Tibial nerve (tissue), 4 donors: ENCODE measurements at places on chromosomes 5 and 9. TPM values are rescaled to one million over a fixed set of nuclear protein-coding genes. Genes with fewer than 3 reads are reported as not detected.

GRCh38 chr9:72911816-72912215 lies 41.0 kb downstream of the ALDH1A1 start:
- no peak overlapping the region for H3K4me3 ChIP-seq
- no peak for DNase-seq
- peak overlapping the region; percentile 60 for H3K27ac ChIP-seq

DNA sequence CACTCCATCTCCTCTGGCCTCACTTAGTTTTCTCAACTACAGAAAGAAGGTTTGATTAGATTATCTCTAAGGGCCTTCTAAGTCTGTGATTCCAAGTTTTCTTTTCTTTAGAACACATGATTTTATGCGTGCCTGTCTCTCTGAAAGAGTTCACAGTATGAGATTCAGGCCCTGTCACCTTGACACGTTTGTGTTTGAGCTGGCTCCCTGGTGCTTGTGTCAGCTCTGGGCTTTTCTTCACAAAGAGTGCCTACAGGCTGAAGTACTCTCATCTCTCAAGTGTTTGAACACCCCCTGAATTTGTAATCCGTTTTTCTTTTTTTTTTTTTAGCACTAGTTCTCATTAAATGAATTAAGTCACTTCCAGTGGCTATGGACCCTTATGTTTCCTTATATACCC lies 306.9 kb upstream of the C9orf72 start:
- no peaks in the 10 kb centered on the region for H3K4me1 ChIP-seq
- DNase-seq, result no peak
- H3K27ac ChIP-seq, result no peak overlapping the region
- H3K4me3 ChIP-seq, result no peak overlapping the region

- H3K4me3 ChIP-seq, result no peak overlapping the region
- no peak overlapping the region for H3K27ac ChIP-seq
- DNase-seq, result no peak
- H3K27me3 ChIP-seq, result no peaks in the 10 kb centered on the region
- no peaks in the 10 kb centered on the region for H3K36me3 ChIP-seq
Measured at GRCh38 chr9:101674165-101674564, 64.3 kb downstream of the GRIN3A start.

DNA sequence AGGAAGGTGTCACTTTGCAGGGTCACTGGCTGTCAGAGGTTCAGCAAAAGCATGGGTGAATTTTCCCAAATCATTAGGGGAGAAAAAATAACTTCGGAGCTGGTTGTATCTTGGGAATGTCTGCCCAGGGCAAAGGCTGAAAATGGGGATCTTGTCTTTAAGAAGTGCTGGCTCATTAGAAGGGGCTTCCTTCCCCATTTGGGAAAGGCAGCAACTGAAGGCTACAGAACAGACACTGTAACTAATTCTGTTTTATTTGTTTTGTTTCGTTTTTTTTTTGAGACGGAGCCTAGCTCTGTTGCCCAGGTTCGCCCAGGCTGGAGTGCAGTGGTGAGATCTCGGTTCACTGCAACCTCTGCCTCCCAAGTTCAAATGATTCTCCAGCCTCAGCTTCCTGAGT lies 70.3 kb upstream of the PCA3 start:
- H3K4me1 ChIP-seq, result peaks cover 6% of the 10 kb centered on the region
- no peak overlapping the region for H3K27ac ChIP-seq
- H3K27me3 ChIP-seq, result no peaks in the 10 kb centered on the region
- no peak for DNase-seq
- no peaks in the 10 kb centered on the region for H3K36me3 ChIP-seq

GRCh38 chr9:99852617-99853016 lies 30.9 kb downstream of the NR4A3 start:
- H3K27ac ChIP-seq, result no peak overlapping the region
- H3K27me3 ChIP-seq, result no peaks in the 10 kb centered on the region
- no peaks in the 10 kb centered on the region for H3K4me1 ChIP-seq
- DNase-seq, result no peak
- H3K4me3 ChIP-seq, result no peak overlapping the region

GRCh38 chr5:88674356-88675167 lies 208.4 kb downstream of the MEF2C start:
- peak overlapping the region; percentile 47 for H3K4me3 ChIP-seq
- no peaks in the 10 kb centered on the region for H3K36me3 ChIP-seq
- H3K27ac ChIP-seq, result peak overlapping the region; percentile 93
- H3K4me1 ChIP-seq, result peaks cover 13% of the 10 kb centered on the region
- no peaks in the 10 kb centered on the region for H3K27me3 ChIP-seq
- DNase-seq, result no peak

GRCh38 chr9:133474215-133474614 lies 4.7 kb downstream of the SLC2A6 start:
- H3K4me1 ChIP-seq, result no peaks in the 10 kb centered on the region
- H3K4me3 ChIP-seq, result no peak overlapping the region
- H3K27me3 ChIP-seq, result no peaks in the 10 kb centered on the region
- H3K27ac ChIP-seq, result no peak overlapping the region
- DNase-seq, result no peak

DNA sequence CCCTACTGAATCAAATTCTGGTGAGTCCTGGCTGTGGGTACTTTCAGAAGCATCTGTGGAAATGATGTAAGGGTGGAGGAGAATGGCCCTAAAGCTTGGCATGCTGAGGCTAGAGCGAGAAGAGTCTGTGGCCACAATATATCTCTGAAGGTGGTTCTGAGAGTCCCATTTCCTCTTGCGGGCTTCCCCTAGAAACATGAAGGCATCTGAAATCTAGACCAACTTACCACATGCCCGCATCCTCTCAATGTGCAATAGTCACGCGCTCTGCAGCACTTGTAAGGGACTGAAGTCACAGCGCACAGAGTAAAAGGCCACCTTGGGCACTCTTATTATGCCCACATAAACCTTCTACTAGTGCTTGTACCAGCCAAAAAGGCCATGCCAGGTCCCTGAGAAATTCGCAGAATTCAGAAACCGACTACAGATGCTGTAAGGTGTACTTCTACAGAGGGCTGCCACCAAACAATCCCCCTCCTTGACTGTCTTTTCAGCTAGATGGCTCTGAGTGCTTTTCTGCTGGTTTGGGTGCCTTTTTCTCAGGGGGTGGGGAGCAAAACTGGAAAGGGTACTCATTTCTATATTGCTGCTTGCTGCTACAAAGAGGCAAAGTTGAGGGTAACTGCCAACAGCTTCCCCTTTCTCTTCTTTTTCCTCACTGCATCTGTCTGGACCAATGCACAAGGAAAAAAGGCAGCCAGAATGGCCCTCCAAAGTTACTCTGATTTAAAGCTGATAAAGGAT lies 107.3 kb downstream of the ZDHHC21 start:
- no peak overlapping the region for H3K27ac ChIP-seq
- no peaks in the 10 kb centered on the region for H3K4me1 ChIP-seq
- DNase-seq, result no peak
- no peaks in the 10 kb centered on the region for H3K27me3 ChIP-seq
- no peaks in the 10 kb centered on the region for H3K36me3 ChIP-seq

- no peaks in the 10 kb centered on the region for H3K27me3 ChIP-seq
- H3K36me3 ChIP-seq, result peaks cover 51% of the 10 kb centered on the region
- peaks cover 42% of the 10 kb centered on the region for H3K4me1 ChIP-seq
- peak overlapping the region; percentile 49 for H3K4me3 ChIP-seq
- peak overlapping the region; percentile 82 for H3K27ac ChIP-seq
Measured at GRCh38 chr9:137454597-137455358, 4.4 kb downstream of the NSMF start.

DNA sequence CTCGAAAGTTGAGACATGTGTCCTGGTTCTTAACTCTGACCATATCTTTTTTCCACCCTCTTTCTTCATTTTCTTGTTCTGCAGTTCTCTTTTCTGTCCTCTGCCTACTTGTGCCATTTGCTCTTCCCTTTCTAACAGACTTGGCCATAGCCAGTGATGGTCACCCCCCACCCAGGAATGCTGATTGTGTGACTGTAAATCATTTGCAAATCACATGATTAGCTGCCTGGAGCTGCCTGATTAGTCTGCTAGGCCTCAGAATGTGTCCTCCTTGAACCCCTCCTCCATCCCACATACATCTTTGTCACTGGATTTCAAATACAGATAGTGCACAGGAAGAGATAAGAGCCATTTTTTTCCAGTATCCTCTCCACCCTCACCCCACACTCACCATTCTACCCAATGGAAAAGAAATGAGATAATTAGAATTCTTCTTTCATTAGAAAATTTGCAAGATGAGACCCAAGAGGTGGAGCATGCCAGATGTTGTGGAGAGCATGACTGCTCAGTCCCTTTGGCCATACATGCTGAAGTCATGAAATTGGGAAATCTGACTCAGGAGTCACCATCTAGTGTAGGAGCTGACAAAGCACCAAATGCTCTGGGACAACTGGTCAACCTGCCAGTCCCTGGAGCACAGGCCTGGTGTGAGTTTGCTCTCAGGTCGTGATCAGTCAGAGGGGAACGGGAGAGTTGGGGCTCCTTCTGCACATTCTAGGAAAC lies 538.2 kb downstream of the CCDC171 start:
- no peak overlapping the region for H3K27ac ChIP-seq
- no peaks in the 10 kb centered on the region for H3K36me3 ChIP-seq
- no peaks in the 10 kb centered on the region for H3K27me3 ChIP-seq
- DNase-seq, result no peak
- peaks cover 9% of the 10 kb centered on the region for H3K4me1 ChIP-seq

- H3K4me1 ChIP-seq, result no peaks in the 10 kb centered on the region
- H3K36me3 ChIP-seq, result no peaks in the 10 kb centered on the region
- H3K27me3 ChIP-seq, result no peaks in the 10 kb centered on the region
- no peak for DNase-seq
- no peak overlapping the region for H3K27ac ChIP-seq
Measured at GRCh38 chr5:119991625-119992024, 362.3 kb downstream of the FAM170A start.

- H3K27me3 ChIP-seq, result no peaks in the 10 kb centered on the region
- no peak overlapping the region for H3K4me3 ChIP-seq
- H3K27ac ChIP-seq, result no peak overlapping the region
- H3K4me1 ChIP-seq, result no peaks in the 10 kb centered on the region
- H3K36me3 ChIP-seq, result no peaks in the 10 kb centered on the region
- DNase-seq, result no peak
Measured at GRCh38 chr9:122402403-122402871, 31.6 kb downstream of the PTGS1 start.

GRCh38 chr5:73188764-73189531 lies 16.0 kb downstream of the TMEM174 start:
- H3K4me1 ChIP-seq, result no peaks in the 10 kb centered on the region
- no peaks in the 10 kb centered on the region for H3K36me3 ChIP-seq
- DNase-seq, result no peak
- H3K4me3 ChIP-seq, result no peak overlapping the region
- H3K27me3 ChIP-seq, result no peaks in the 10 kb centered on the region

DNA sequence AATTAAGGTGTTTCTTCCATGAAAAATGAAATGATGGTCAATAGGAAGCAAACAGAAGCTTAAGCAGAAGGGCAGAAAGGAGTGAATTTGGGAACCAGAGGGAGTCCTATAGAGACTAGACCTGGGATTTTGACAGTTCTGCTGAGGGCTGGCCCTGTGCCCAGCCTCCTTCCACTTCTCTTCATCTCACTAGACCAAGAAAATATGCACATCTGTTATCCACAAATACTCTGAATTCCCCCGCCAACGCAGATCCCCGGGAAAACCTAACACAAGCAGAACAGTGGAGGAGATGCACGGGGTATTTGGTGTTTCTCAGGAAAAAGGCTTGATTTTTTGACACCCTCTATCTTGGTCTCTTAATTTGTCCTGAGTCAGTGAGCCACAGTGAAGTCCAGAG lies 22.7 kb downstream of the GRIA1 start:
- no peaks in the 10 kb centered on the region for H3K4me1 ChIP-seq
- DNase-seq, result no peak
- no peaks in the 10 kb centered on the region for H3K36me3 ChIP-seq
- H3K27me3 ChIP-seq, result no peaks in the 10 kb centered on the region
- no peak overlapping the region for H3K27ac ChIP-seq

DNA sequence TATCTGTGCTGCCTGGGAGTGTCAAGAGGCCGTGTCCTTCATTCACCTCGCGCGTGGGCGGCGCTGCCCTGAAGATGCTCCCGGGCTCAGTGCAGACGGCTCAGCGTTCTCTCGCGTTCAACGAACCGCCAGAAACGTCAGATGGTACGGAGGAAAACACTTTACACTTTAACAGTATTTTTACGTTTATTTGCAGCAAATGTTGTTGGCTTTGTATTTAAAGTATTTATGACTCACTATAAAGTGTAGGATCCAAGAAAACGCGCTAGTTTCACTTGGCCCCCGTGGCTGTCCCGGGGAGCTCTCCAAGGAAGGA lies 544 bp upstream of the ERCC6L2 start:
- no peak overlapping the region for H3K4me3 ChIP-seq
- peaks cover 8% of the 10 kb centered on the region for H3K4me1 ChIP-seq
- peak; percentile 26 for DNase-seq
- no peak overlapping the region for H3K27ac ChIP-seq

DNA sequence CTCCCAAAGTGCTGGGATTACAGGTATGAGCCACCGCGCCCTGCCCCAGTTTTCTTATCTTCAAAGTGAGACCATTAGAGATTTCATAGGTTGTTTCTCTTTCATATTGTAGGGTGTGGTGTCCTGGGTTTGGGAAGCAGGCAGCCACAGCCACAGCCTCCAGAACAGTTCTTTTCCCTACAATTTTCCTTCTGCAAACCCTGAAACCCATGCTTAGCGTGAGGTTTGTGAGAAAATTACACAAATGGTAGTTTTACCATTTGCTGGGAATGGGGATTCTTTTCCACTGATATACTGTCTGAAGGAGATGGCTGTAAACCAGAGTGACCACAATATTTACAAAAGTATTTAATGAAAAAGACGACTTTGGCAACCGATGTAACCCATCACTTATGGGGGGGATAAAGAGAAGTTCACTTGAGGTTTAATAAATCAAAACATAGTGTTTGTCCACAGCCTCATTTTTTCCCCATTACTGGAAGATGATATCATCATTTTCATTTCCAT lies 26.7 kb upstream of the ECM2 start:
- no peak overlapping the region for H3K4me3 ChIP-seq
- H3K36me3 ChIP-seq, result no peaks in the 10 kb centered on the region
- DNase-seq, result no peak
- no peak overlapping the region for H3K27ac ChIP-seq
- H3K27me3 ChIP-seq, result no peaks in the 10 kb centered on the region

- no peak for DNase-seq
- H3K4me1 ChIP-seq, result peaks cover 71% of the 10 kb centered on the region
- no peaks in the 10 kb centered on the region for H3K36me3 ChIP-seq
- H3K27me3 ChIP-seq, result no peaks in the 10 kb centered on the region
- peak overlapping the region; percentile 96 for H3K27ac ChIP-seq
Measured at GRCh38 chr9:136331030-136331429, 3.7 kb downstream of the GPSM1 start.

DNA sequence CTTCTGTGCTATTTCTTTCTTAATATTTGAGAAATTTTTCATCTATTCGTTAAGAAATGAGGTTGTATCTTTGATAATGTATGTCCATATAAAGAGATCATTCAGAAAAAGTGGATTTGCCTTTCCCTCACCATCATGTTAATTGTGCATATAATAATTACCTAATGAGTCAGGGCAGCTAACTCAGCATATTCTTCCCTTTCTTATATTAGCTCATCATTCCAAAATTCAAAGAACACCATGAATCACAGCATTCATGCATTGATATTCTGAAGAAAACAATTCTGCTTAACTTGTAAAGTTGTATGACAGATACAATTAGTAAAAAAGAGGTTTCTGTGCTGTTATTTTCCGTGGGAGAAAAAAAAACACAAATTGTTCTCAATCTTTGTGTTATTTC lies 630.6 kb downstream of the TLE1 start:
- DNase-seq, result no peak
- H3K36me3 ChIP-seq, result no peaks in the 10 kb centered on the region
- H3K27ac ChIP-seq, result peak overlapping the region; percentile 5

The ABHD17B gene
- 23.8 TPM for total RNA-seq

The IRX1 gene
- total RNA-seq, result 3.1 TPM

The CCNB1 gene
- 4.4 TPM for total RNA-seq

The PCDHB7 gene
- 7.1 TPM for total RNA-seq

The FBLL1 gene
- total RNA-seq, result not detected

The GRXCR2 gene
- not detected for total RNA-seq

The DENND1A gene
- 17.5 TPM for total RNA-seq
